ENCODE measurements at places on chromosomes 12 and 14.
A peak's percentile ranks its signal among the peaks of the same experiment; 100 is the strongest.

DNA sequence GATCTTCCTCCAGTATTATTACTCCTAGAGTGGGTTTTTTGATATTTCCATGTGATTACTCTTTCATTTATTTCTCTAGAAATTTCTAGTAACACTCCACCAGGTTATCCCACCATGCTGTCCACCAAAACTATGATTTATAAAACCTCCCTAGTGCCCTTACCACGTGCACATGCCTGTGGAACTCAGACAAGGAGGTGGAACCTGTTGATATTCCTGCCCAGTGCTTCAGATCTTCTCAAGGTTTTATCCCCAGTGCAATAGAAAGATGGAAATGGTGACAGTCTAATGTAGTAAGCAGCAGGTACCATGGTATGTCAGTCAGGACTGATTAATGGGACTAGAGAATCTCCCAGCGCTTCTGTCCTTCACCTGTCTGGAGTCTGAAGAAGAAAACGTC, 3.5 kb upstream of the ARF3 start:
- no peak overlapping the region for H3K4me3 ChIP-seq
- H3K36me3 ChIP-seq = peaks cover 7% of the 10 kb centered on the region
- peaks cover 20% of the 10 kb centered on the region for H3K4me1 ChIP-seq
- no peak overlapping the region for H3K27ac ChIP-seq

DNA sequence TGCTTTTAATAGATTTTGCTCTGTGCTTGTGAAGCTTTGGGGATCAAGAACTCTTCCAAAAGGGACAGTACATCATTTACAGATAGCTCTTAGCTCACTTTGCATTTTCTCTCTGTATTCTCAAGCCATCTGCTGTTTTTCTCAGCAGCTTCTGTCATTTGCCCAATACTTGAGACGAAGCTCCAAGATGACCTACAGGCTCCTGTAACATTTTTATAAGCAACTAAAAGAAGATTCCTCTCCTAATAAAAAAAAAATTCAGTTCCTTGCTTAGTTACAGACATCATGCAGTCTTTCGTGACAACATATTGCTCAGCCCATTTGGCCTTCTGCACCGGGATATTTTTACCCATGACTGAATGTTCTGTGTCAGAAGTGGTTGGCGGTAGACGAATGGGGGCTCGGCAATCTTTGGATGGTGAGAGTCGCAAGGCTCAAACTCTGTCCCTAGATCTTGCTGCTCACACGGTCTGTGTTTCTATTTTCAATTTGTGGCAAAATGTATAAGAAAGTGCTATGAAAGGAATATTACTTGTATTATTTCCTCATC, 215.6 kb downstream of the FSCB start:
- H3K4me3 ChIP-seq = no peak overlapping the region
- H3K36me3 ChIP-seq = no peaks in the 10 kb centered on the region
- H3K27me3 ChIP-seq = no peaks in the 10 kb centered on the region
- DNase-seq = no peak

DNA sequence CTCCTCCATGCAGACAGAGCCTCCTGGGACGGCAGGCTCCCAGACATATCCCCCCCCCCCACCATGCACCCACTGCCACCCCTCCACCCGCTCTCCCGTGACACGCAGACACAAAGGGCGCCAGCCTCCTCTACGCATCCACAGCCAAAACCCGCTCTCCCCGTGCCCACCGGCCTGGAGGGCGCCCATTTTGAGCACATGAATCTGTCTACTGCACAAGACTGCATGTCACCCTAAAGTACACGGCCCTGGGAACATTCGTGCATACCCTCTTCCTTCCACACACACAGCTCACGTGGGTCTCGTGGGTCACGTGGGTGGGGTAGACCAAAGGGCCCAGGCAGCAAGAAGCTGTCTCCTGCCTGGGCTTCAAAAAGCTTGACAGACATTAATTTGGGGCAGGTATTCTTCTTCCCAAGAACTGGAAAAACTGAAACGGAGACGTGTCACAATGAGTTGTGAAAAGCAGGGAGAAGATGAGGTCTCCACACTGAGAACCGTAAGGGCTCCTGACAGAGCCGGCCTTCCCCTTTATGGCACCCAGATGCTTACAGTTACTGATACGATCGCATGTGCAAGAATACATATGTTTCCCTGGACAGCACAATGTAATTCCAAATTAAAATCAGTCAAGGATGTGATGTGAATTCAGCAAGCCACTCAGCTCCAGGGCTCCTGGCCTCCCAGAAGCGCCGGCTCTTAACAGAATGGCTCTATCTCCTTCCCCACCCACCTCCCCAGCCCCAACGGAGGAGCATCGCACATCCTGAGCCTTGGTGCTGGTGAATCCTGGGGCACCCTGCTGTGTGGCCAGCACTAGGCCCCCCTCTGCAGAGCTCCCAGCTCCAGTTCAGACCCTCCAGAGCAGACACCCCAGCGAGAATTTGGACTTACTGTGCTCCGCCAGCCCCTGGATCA, 1.9 kb downstream of the TGFB3 start:
- peaks cover 13% of the 10 kb centered on the region for H3K27me3 ChIP-seq
- no peaks in the 10 kb centered on the region for H3K36me3 ChIP-seq
- peaks cover 30% of the 10 kb centered on the region for H3K4me1 ChIP-seq
- no peak overlapping the region for H3K27ac ChIP-seq

DNA sequence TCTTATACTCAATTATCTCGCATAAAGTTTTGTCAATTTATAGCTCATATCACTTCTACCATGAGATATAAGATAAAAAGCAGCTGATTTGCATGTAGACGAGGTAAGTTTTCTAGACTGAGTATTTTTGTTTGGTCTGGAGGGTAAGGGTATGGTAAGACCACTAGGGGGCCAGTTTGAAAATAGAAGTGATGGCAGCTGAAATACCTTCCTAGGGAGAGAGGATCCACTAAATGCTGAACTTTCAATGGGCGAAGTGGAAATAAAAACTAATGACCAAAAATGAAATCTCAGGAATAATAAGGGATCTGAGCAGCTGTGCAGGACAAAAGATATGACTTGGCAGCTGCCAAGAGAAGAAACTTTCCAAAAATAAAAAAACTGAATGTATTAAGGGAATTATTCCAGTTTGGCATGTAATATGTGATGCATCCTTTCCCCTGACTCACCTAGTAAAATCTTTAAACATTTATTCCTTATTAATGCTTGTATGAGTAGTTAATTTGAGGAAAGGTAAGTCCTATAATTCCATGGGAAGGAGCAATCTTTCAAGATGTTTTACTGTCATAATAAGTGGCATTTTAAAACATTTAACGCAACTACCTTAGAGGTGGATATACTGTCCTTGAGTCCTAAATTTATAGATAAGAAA, 754.5 kb downstream of the C12orf50 start:
- DNase-seq = no peak
- no peak overlapping the region for H3K27ac ChIP-seq
- no peaks in the 10 kb centered on the region for H3K27me3 ChIP-seq
- H3K36me3 ChIP-seq = no peaks in the 10 kb centered on the region
- H3K4me3 ChIP-seq = no peak overlapping the region

GRCh38 chr14:65070471-65070976, 31.8 kb downstream of the MAX start:
- no peaks in the 10 kb centered on the region for H3K27me3 ChIP-seq
- H3K4me1 ChIP-seq = peaks cover 8% of the 10 kb centered on the region
- peak; percentile 50 for DNase-seq
- no peak overlapping the region for H3K27ac ChIP-seq
- H3K4me3 ChIP-seq = no peak overlapping the region
- H3K36me3 ChIP-seq = peaks cover 34% of the 10 kb centered on the region

DNA sequence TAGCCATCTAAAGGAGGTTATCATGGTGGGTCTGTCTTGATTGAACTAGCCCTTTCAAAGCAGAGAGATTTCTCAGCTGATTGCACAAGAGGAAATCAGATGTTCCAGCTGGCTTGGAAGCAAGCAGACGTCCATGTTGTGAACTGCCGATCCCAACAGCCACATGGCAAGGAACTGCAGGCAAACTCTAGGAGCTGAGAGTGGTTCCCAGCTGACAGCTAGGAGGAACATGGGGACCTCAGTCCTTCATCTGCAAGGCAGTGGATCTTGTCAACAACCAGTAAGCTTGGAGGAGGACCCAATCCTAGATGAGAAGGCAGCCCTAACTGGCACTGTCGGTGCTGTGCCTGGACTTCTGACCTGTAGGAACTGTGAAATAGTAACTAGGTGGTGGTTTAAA, 7.7 kb downstream of the ACVR1B start:
- peaks cover 13% of the 10 kb centered on the region for H3K4me1 ChIP-seq
- no peak overlapping the region for H3K4me3 ChIP-seq
- H3K36me3 ChIP-seq = peaks cover 3% of the 10 kb centered on the region
- no peak for DNase-seq
- no peak overlapping the region for H3K27ac ChIP-seq
- peaks cover 11% of the 10 kb centered on the region for H3K27me3 ChIP-seq

DNA sequence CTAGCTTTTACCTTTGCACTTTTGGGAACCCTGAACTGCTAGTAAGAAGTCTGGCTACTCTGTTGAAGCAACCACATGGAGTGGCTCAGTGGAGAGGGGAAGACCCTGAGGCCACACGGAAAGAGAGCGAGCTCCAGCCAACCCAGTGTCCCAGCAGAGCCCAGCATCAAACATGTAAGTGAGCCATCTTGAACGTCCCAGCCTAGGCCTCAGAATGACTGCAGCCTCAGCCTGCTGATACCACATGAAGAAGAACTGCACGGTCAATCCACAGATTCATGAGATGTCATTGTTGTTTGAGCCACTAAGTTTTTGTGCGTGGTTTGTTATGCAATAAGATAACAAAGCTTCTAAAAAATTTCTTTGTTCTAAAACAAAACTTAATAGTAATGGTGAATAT, 40.2 kb downstream of the TFCP2 start:
- no peak overlapping the region for H3K4me3 ChIP-seq
- H3K4me1 ChIP-seq = peaks cover 1% of the 10 kb centered on the region
- H3K27ac ChIP-seq = no peak overlapping the region
- DNase-seq = no peak
- no peaks in the 10 kb centered on the region for H3K27me3 ChIP-seq

GRCh38 chr14:100605706-100606686, 18.8 kb upstream of the BEGAIN start:
- no peak overlapping the region for H3K27ac ChIP-seq
- no peaks in the 10 kb centered on the region for H3K4me1 ChIP-seq
- H3K27me3 ChIP-seq = peaks cover 11% of the 10 kb centered on the region
- H3K4me3 ChIP-seq = no peak overlapping the region

GRCh38 chr12:132302466-132303358, 26.7 kb downstream of the GALNT9 start:
- no peaks in the 10 kb centered on the region for H3K27me3 ChIP-seq
- H3K27ac ChIP-seq = no peak overlapping the region
- H3K36me3 ChIP-seq = no peaks in the 10 kb centered on the region
- no peak overlapping the region for H3K4me3 ChIP-seq

GRCh38 chr12:111445726-111446581, 40.2 kb downstream of the SH2B3 start:
- H3K4me1 ChIP-seq = peaks cover 82% of the 10 kb centered on the region
- peak overlapping the region; percentile 51 for H3K4me3 ChIP-seq
- peaks cover 66% of the 10 kb centered on the region for H3K36me3 ChIP-seq
- DNase-seq = peak; percentile 57

DNA sequence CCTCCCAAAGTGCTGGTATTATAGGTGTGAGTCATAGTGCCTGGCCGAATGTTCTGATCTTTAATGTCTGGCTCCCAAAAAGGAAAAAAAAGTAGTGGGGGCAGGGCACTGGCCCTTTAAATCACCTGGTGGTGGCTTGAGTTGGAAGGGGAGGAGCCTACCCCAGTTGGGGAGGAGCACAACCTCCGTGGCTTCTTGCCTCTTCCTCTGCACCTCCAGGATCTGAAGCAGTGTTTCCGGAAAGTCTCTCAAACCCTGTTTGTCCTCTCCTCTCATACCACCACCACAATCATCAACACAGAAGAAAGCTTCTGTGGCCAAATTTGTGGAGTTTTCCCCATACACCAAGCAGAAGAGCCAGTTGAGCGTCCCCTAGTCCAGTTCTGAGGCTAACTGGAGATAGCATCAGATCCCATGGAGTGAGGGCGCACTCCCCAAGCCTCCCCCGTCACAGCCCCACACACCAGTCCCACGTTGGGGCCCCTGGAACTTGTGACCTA, 24.3 kb upstream of the RCOR1 start:
- H3K36me3 ChIP-seq = no peaks in the 10 kb centered on the region
- H3K4me3 ChIP-seq = peak overlapping the region; percentile 64
- H3K27me3 ChIP-seq = no peaks in the 10 kb centered on the region
- peak overlapping the region; percentile 95 for H3K27ac ChIP-seq

DNA sequence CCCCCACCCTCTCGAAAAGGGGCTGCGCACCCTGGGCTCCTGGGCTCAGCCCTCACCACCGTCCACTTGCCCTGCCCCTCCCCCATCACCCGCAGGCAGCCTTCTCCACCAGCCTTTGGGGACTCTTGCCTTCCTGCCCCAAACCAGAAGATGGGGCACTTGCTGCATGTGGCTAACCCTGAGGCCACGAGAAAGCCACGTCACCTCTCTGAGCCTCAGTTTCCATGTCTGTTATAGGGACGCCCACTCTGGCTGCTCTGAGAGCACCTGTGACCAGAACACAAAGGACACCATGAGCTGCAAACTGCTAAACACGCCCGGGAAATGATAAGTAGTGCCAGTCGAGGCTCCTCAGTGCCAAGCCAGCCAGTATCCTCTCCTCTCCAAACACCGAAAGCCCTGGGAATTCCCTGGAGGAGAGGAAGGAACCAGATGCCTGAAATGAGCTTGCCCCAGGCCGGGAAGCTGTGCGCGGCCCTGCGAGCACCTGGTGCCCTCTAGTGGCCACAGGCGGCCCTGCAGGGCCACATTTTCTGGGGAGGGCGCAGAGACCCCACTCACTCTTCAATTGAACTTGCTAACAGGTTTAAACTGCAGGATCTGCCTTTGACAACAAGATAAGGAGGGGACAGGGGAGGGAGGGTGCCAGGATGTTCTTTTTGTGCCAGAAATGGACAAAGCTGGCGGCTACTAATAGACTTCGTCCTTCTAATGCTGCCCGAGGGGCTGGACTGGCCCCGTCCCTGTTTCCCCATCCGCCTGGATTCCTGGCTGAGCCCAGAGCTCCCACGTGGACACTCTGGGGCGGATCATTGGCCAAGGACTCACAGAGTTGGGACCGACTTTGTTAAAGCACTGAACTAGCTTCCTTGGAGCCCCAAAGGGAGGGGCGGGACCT, 10.2 kb upstream of the SERPINA9 start:
- H3K4me1 ChIP-seq = peaks cover 1% of the 10 kb centered on the region
- no peaks in the 10 kb centered on the region for H3K36me3 ChIP-seq
- no peak overlapping the region for H3K4me3 ChIP-seq
- DNase-seq = peak; percentile 85
- no peaks in the 10 kb centered on the region for H3K27me3 ChIP-seq

GRCh38 chr14:78178071-78178470, 7.9 kb downstream of the NRXN3 start:
- no peak for DNase-seq
- H3K4me1 ChIP-seq = no peaks in the 10 kb centered on the region

- no peak overlapping the region for H3K4me3 ChIP-seq
- H3K27ac ChIP-seq = no peak overlapping the region
- DNase-seq = peak; percentile 11
- H3K36me3 ChIP-seq = peaks cover 7% of the 10 kb centered on the region
- H3K27me3 ChIP-seq = peaks cover 10% of the 10 kb centered on the region
Measured at GRCh38 chr12:100346660-100347059, 10.2 kb upstream of the SLC17A8 start.

GRCh38 chr12:13250416-13250815, 53.9 kb downstream of the EMP1 start:
- H3K36me3 ChIP-seq = no peaks in the 10 kb centered on the region
- DNase-seq = no peak
- H3K4me1 ChIP-seq = no peaks in the 10 kb centered on the region
- H3K27me3 ChIP-seq = peaks cover 29% of the 10 kb centered on the region
- H3K4me3 ChIP-seq = no peak overlapping the region
